ENCODE measurements at places on chromosomes 11 and 22.
A peak's percentile ranks its signal among the peaks of the same experiment; 100 is the strongest.

DNA sequence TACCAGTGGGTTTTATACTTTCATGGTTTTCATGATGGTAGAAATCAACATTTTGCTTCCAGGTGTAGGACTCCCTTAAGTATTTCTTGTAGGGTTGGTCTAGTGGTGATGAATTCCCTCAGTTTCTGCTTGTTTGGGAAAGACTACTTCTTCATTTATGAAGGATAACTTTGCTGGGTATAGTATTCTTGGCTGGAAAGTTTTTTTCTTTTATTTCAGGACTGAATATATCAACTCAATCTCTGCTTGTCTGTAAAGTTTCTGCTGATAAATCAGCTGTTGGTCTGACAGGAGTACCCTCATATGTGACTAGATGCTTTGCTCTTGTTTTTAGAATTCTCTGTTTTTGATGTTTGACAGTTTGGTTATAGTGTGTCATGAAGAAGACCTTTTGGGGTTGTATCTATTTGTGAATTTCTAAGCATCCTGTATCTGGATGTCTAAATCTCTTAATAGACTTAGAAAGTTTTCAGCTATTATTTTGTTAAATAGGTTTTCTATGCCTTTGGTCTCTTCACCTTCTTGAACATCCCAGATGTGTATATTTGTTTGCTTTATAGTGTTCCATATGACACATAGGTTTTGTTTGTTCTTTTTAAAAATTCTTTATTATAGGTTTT lies 95.9 kb downstream of the ENTHD1 start:
- no peak for DNase-seq

- DNase-seq, result no peak
These were observed 66.9 kb downstream of the LRRC4C start for GRCh38 chr11:41392596-41392995.

DNA sequence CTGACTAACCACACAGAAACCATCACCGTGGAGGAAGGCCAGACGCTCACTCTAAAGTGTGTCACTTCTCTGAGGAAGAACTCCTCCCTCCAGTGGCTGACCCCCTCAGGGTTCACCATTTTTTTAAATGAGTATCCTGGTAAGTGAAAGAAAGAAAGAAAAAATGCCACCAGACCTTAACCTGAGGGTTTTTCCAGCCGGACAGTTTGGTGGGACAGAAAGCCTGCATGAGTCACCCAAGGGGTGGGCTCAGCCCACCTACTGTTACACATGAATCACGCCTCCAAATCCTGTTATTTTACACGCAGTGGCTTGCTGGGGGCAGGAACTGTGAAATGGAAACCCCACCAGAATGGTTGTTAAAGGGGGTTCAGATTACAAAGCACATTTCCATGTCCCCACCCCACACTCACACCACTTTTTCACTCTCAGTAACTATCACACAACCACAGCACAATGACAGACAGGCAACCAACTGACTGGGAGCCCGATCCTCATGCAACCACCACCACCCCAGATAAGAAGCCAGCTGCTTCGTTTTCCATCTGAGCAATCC lies 11.9 kb downstream of the CRTAM start:
- DNase-seq, result no peak

DNA sequence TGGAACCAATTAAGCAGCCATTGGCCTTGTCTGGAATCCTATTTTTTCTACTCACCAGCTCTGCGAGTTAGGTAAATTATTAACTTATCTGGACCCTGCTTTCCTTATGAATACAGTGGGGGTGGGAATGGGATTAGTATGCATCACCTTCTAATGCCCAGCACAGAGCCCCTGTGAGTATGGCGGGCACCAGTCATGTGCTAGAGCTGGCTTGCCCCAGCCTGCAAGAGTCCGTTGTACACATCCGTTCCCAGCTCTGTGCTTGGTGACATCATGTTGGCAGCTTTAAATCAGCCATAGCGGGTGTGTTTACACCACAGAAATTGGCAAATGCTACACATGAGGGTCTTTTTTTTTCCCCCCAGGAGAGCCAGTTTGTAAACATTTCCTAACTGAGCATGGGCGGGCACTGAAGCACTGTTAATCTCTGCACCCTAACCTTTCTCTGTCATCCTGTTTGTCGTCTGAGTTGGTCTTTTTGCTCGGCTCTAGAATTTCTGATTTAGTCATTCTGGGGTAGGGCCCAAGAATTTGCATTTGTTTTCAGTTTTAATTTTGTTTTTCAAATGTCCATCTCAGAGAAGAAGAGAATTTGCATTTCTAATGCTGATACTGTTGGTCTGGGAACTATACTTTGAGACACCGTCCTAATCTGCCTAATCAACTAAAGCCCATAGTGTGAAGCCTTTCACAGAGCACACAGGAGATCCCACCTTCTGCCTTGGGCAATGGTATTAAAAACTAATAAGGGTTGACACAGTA lies 130.3 kb upstream of the TBCEL start:
- no peak for DNase-seq

- DNase-seq, result no peak
These were observed 266.0 kb upstream of the NARS2 start for GRCh38 chr11:78840623-78841022.

DNA sequence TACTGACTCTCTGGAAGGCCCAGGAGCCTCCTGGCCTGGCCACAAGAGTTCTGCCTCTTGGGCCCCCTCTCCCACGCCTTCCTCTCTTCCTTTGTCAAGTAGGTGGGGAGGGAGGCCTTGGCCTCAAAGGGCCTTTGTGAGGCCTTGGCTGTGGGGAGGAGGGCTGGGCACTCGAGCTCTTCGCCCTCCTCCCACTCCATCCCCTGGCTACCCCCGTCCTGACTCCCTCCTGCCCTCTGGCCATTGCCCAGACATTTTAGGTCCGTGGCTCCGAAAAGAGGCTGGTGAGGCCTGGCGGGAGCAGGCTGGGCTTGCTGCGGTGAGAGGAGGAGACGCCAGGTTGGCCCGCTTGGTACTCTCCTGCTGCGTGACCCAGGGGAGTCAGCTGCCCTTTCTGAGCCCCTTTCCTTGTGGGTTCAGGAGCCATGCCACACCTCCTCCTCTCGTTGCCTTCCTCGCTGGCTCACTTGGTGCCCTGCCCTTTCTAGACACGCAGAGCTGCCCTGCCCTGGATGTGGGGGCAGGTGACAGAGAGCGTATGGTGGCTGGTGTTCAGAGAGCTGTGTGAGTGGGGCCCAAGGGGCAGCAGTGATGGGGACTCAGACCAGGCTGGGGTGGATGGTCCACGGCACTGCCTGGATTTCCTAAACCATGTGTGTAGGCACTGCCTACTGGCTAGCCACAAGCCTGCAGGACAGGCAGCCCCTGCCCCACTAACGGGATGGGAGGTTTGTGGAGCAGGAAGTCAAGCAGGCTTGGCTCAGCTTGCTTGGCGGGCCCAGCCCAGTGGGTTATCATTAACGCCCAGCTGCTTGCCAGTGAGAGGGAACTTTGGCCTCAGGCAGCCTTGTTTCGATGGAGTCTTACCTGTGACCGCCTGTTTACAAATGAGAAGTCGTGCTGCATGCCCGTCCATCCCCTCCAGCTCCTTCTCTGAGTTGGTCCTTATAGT lies 15.8 kb upstream of the OMP start:
- no peak for DNase-seq

DNA sequence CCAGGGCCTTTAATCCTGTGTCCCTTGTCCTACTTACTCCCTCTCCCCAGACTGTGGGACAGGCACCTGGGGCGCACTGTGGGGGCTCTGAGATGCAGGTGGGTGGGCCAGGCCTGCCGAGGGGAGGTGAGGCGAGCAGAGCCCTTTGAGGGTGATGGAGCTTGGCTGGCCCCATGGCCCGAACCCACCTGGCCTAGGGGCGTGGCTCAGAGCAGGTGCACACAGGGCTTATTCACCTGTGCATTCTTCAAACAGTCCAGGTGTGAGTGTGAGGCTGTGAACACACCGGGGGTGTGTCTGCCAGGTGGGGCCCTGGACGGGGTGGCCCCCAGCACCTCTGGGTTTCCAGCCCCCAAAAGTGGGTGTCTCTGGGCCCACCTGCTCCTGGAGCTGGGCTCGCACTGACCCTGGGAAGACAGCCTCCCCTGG lies 9.0 kb upstream of the MUC5AC start:
- peak; percentile 9 for DNase-seq
